CD4-positive, CD25-positive, alpha-beta regulatory T cell (primary cell): ENCODE measurements at places on chromosomes 13 and 19. TPM values are rescaled to one million over a fixed set of nuclear protein-coding genes. Genes with fewer than 3 reads are reported as not detected.

Gene POSTN
- total RNA-seq: not detected

DNA sequence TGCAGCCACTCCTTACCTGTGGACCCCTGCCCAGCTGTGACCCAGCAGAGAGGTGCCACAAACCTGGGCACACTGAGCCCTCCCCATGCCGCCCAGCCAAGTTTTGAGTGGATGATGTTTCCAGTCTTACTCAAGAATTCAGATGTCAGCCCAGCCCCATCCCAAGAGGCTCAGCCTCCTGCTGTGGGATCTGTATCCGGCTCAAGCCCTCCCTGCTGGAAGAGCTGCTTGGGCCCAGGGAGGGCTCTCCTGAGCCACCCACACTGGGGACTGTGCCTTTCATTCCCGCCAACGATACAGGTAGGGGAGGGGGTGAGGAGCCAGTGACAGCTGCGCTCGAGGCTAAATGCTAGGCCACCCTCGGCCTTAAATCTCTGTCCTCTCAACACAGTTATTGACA lies 5.9 kb upstream of the SLC7A9 start:
- H3K4me3 ChIP-seq: no peak overlapping the region
- no peak for DNase-seq
- H3K36me3 ChIP-seq: no peaks in the 10 kb centered on the region
- no peaks in the 10 kb centered on the region for H3K4me1 ChIP-seq

Gene ZNF416
- total RNA-seq: 4.4 TPM

- no peaks in the 10 kb centered on the region for H3K27me3 ChIP-seq
- no peak overlapping the region for H3K4me3 ChIP-seq
- H3K27ac ChIP-seq: no peak overlapping the region
- no peaks in the 10 kb centered on the region for H3K4me1 ChIP-seq
- H3K36me3 ChIP-seq: no peaks in the 10 kb centered on the region
- no peak for DNase-seq
Observed at GRCh38 chr19:31269425-31270127, 79.7 kb downstream of the TSHZ3 start.

GRCh38 chr13:106919638-106920037 lies 351.7 kb upstream of the ARGLU1 start:
- H3K27me3 ChIP-seq: peaks cover 3% of the 10 kb centered on the region
- H3K4me1 ChIP-seq: peaks cover 4% of the 10 kb centered on the region
- H3K27ac ChIP-seq: no peak overlapping the region
- H3K4me3 ChIP-seq: no peak overlapping the region

Gene ZNF66
- 7.4 TPM for total RNA-seq

Gene OVOL3
- not detected for total RNA-seq

- H3K4me1 ChIP-seq: no peaks in the 10 kb centered on the region
- peaks cover 2% of the 10 kb centered on the region for H3K27me3 ChIP-seq
- H3K27ac ChIP-seq: no peak overlapping the region
- H3K4me3 ChIP-seq: no peak overlapping the region
- no peak for DNase-seq
- no peaks in the 10 kb centered on the region for H3K36me3 ChIP-seq
Observed at GRCh38 chr19:51509823-51510660, 8.4 kb upstream of the SIGLEC12 start.

- no peak overlapping the region for H3K27ac ChIP-seq
- H3K4me3 ChIP-seq: no peak overlapping the region
- no peaks in the 10 kb centered on the region for H3K27me3 ChIP-seq
Observed at GRCh38 chr19:5192568-5192967, 148.0 kb downstream of the PTPRS start.

- no peak overlapping the region for H3K4me3 ChIP-seq
- no peak overlapping the region for H3K27ac ChIP-seq
- H3K36me3 ChIP-seq: no peaks in the 10 kb centered on the region
- no peak for DNase-seq
Observed at GRCh38 chr13:23561261-23561660, 9.0 kb upstream of the TNFRSF19 start.

GRCh38 chr19:13033819-13034611 lies 38.7 kb downstream of the NFIX start:
- H3K27ac ChIP-seq: no peak overlapping the region
- DNase-seq: peak; percentile 32
- no peaks in the 10 kb centered on the region for H3K36me3 ChIP-seq
- no peaks in the 10 kb centered on the region for H3K4me1 ChIP-seq
- H3K4me3 ChIP-seq: no peak overlapping the region

Gene ZNF585A
- 7.5 TPM for total RNA-seq

Gene RTBDN
- not detected for total RNA-seq

DNA sequence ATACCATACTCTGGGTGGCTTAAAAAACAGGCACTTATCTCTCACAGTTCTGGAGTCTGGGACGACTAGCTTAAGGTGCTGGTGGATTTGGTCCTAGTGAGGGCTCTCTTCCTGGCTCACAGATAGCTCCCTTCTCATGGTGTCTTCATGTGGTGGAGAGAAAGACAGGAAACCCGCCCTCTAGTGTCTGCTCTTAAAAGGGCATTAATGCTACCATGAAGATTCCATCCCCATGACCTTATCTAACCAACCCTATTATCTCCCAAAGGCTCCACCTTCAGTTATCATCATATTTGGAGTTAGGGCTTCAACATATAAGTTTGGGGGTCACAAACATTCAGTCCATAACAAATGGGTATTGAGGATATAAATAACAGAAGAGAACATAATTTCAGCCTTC lies 139.4 kb downstream of the HS6ST3 start:
- H3K27me3 ChIP-seq: no peaks in the 10 kb centered on the region
- no peak overlapping the region for H3K4me3 ChIP-seq
- no peaks in the 10 kb centered on the region for H3K36me3 ChIP-seq
- no peaks in the 10 kb centered on the region for H3K4me1 ChIP-seq

GRCh38 chr19:38304352-38304865 lies 358 bp downstream of the C19orf33 start:
- no peak overlapping the region for H3K27ac ChIP-seq
- H3K36me3 ChIP-seq: peaks cover 9% of the 10 kb centered on the region
- DNase-seq: no peak
- H3K4me3 ChIP-seq: no peak overlapping the region
- no peaks in the 10 kb centered on the region for H3K27me3 ChIP-seq

Gene STXBP2
- total RNA-seq: 253 TPM

Gene ZNF829
- 4.8 TPM for total RNA-seq

GRCh38 chr19:18967358-18968146 lies 26.5 kb upstream of the HOMER3 start:
- DNase-seq: no peak
- no peaks in the 10 kb centered on the region for H3K4me1 ChIP-seq
- H3K36me3 ChIP-seq: no peaks in the 10 kb centered on the region
- no peak overlapping the region for H3K27ac ChIP-seq
- no peak overlapping the region for H3K4me3 ChIP-seq

DNA sequence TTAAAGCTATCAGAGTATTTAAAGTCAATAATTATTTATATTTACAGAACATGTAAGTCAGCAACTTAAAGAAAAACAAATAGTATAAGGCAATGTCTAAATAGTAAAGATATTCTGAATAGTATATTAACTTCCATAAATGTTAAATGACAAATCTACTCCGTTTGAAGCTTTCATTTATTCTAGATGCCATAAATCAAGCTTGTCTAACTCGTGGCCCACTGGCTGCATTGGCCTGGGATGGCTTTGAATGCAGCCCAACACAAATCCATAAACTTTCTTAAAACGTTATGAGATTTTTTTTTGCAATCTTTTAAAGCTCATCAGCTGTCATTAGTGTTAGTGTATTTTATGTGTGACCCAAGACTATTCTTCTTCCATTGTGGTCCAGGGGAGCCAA lies 1117.1 kb upstream of the PCDH9 start:
- H3K4me3 ChIP-seq: no peak overlapping the region
- no peaks in the 10 kb centered on the region for H3K27me3 ChIP-seq
- H3K4me1 ChIP-seq: no peaks in the 10 kb centered on the region
- no peak for DNase-seq

GRCh38 chr19:43695985-43696704 lies 19.7 kb upstream of the IRGC start:
- H3K27ac ChIP-seq: no peak overlapping the region
- peaks cover 3% of the 10 kb centered on the region for H3K27me3 ChIP-seq
- no peak overlapping the region for H3K4me3 ChIP-seq
- H3K36me3 ChIP-seq: no peaks in the 10 kb centered on the region

DNA sequence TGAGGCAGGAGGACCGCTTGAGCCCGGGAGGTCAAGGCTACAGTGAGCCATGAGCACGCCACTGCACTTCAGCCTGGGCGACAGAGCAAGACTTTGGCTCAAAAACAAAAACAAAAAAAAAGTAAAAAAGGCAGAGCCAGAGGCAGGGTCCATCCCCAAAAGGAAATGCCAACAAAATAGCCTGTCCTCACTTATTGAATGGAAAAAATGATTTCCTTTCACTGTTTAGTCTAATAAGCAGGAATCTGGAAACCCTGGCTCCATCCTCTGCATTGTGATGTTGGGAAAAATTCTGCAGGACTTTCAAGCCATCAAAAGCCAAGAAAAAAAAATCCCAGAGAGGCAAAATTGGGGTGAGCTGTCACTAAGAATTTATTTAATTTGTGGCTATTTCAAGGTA lies 23.2 kb downstream of the ZIC5 start:
- H3K27ac ChIP-seq: no peak overlapping the region
- peaks cover 16% of the 10 kb centered on the region for H3K27me3 ChIP-seq
- no peak for DNase-seq
- no peaks in the 10 kb centered on the region for H3K36me3 ChIP-seq
- no peak overlapping the region for H3K4me3 ChIP-seq
- no peaks in the 10 kb centered on the region for H3K4me1 ChIP-seq

Gene STOML3
- total RNA-seq: not detected

Gene FCER2
- not detected for total RNA-seq

Gene TNFSF9
- total RNA-seq: 4.5 TPM

- no peaks in the 10 kb centered on the region for H3K27me3 ChIP-seq
- H3K4me1 ChIP-seq: peaks cover 6% of the 10 kb centered on the region
- DNase-seq: no peak
Observed at GRCh38 chr19:10389863-10390262, 9.5 kb upstream of the TYK2 start.

DNA sequence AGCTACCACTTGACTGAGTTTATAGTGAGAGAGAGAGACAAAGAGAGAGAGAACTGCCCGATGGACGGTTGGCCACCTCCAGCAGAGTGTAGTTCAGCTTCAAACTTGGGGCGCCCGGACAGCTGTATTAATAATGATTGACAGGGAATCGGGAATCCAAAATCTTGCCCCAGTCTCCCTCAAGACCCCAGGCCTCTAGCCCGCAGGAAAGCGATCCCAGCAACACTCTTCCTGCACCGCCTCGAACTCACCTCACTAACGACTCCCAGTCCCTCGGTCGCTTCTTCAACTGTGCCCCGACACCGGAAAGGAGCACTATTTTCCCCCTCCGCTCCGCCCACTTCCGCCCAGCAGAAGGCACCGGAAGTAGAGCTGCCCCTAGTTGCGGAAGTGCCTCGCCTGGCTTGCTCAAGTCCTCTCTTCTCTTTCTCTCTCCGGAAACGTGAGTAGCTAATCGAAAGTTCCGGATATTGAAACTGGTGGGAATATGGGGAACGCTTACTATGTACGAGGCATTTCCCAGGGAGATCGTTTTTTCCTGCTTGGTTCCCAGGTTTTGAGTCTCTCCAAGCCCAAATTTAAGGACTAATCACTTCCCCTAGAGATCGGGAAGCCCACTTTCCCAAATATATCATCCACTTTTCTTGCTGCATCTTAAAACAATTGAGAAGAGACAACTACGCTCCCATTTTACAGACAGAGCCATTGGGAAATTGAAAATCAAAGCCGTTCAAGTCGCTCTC lies at the start of gene NOSIP:
TSS of gene NOSIP (minus strand) at position 293 of the 743 bp plus-strand sequence. CDS start 19,865 bp downstream, outside the sequence.
- DNase-seq: peak; percentile 95
- H3K36me3 ChIP-seq: peaks cover 15% of the 10 kb centered on the region
- peaks cover 28% of the 10 kb centered on the region for H3K4me1 ChIP-seq
- no peaks in the 10 kb centered on the region for H3K27me3 ChIP-seq

GRCh38 chr13:51689663-51689996 lies 105.4 kb downstream of the WDFY2 start:
- no peaks in the 10 kb centered on the region for H3K4me1 ChIP-seq
- no peaks in the 10 kb centered on the region for H3K36me3 ChIP-seq
- peak; percentile 26 for DNase-seq
- no peak overlapping the region for H3K27ac ChIP-seq
- H3K4me3 ChIP-seq: no peak overlapping the region

Gene FBXW9
- 1.7 TPM for total RNA-seq

Gene ZNF730
- total RNA-seq: 0.52 TPM

Gene PBX4
- total RNA-seq: 85.3 TPM

- no peak overlapping the region for H3K4me3 ChIP-seq
- H3K27ac ChIP-seq: no peak overlapping the region
- no peaks in the 10 kb centered on the region for H3K27me3 ChIP-seq
- DNase-seq: no peak
- no peaks in the 10 kb centered on the region for H3K36me3 ChIP-seq
Observed at GRCh38 chr13:106467427-106468122, 67.9 kb downstream of the EFNB2 start.

- peak; percentile 4 for DNase-seq
- H3K27ac ChIP-seq: no peak overlapping the region
- no peak overlapping the region for H3K4me3 ChIP-seq
- no peaks in the 10 kb centered on the region for H3K27me3 ChIP-seq
- peaks cover 2% of the 10 kb centered on the region for H3K4me1 ChIP-seq
Observed at GRCh38 chr13:42181381-42181953, 90.5 kb upstream of the AKAP11 start.

Gene KRTDAP
- not detected for total RNA-seq

Gene FKBP8
- 186 TPM for total RNA-seq

DNA sequence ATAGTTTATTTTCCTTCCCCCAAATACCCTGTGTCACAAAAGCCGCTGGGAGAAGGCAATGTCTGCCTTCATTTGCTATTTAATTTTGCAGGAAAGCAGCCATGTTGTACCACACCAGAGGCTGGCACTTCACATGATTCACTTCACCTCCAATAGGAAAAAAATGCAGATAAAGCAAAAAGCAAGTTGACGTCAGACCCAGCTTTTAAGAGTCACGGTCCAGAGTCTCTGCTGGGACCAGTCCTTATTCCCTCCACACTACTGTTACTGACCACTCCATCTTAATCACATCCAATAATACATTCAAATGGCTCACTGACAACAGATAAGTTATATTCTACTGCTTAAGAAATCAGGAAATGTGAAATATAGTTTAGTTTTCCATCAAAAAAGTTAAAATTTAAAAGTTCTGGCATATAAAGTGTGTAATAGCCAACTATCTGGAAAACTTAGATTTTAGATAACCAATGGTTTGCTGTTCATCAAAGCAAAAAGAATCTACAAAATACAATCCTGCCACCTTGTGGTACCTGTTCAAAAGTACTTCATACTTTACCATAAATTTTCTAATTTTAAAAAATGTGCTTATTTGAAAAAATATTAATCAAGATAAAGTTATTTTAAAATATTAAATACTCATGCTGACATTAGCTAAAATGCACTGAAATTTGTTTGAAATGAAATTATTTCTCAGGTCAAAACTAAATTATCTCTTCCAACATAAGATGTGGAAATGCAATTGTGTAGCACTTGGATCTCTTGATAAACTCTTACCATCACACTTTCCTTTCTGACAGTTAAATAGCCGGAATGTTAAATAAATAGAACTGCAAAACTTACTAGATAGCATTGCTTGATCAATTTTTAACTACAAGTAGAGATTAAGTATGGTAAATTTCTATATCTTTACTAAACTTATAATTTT lies 97.3 kb downstream of the SERP2 start:
- H3K4me1 ChIP-seq: no peaks in the 10 kb centered on the region
- H3K27ac ChIP-seq: no peak overlapping the region
- no peaks in the 10 kb centered on the region for H3K27me3 ChIP-seq
- H3K4me3 ChIP-seq: no peak overlapping the region
- DNase-seq: peak; percentile 24
- no peaks in the 10 kb centered on the region for H3K36me3 ChIP-seq
